Smooth muscle cell of trachea (primary cell): ENCODE measurements at places on chromosomes 3 and 15. TPM values are rescaled to one million over a fixed set of nuclear protein-coding genes. Genes with fewer than 3 reads are reported as not detected.

The TJP1 gene
- 43.8 and 61.7 TPM in 2 replicates for total RNA-seq

The DCLK3 gene
- total RNA-seq: not detected in 2 replicates

The GOLGA8R gene
- 3.6 and 3.9 TPM in 2 replicates for total RNA-seq

The MPI gene
- total RNA-seq: 55.3 and 97.9 TPM in 2 replicates

The OIP5 gene
- total RNA-seq: 1.5 and 10.0 TPM in 2 replicates

The SLC24A1 gene
- 5.3 and 8.0 TPM in 2 replicates for total RNA-seq

The SLC12A1 gene
- total RNA-seq: not detected in 2 replicates

The RAB8B gene
- 123 and 209 TPM in 2 replicates for total RNA-seq

The SCN5A gene
- 0.29 and 1.2 TPM in 2 replicates for total RNA-seq

The OR5K2 gene
- total RNA-seq: not detected in 2 replicates

The DAZL gene
- not detected in 2 replicates for total RNA-seq

The TTLL13 gene
- total RNA-seq: not detected in 2 replicates

The TGM5 gene
- total RNA-seq: not detected in 2 replicates

The CFAP44 gene
- total RNA-seq: 3.1 and 5.5 TPM in 2 replicates

The CPNE9 gene
- not detected in 2 replicates for total RNA-seq

The MYO5A gene
- total RNA-seq: 48.8 and 50.6 TPM in 2 replicates

The CCRL2 gene
- 0.29 and 0.83 TPM in 2 replicates for total RNA-seq

The DGKG gene
- total RNA-seq: 0.17 and 0.87 TPM in 2 replicates

The CD200 gene
- not detected in 2 replicates for total RNA-seq

The ITGB5 gene
- 167 and 309 TPM in 2 replicates for total RNA-seq

The ITGA11 gene
- 3.1 and 8.6 TPM in 2 replicates for total RNA-seq

The GPR62 gene
- total RNA-seq: under 0.01 TPM in 1 of 2 replicates, not detected in the other

The MESP1 gene
- total RNA-seq: 0.29 and 0.50 TPM in 2 replicates

The GOLGA8N gene
- total RNA-seq: 5.2 and 13.7 TPM in 2 replicates

The PRSS50 gene
- total RNA-seq: not detected in 2 replicates

The MFN1 gene
- 49.1 and 75.3 TPM in 2 replicates for total RNA-seq

The CP gene
- total RNA-seq: 0.33 TPM in 1 of 2 replicates, not detected in the other

The GAP43 gene
- 0.33 and 1.7 TPM in 2 replicates for total RNA-seq

The CFAP20DC gene
- total RNA-seq: 4.8 and 6.8 TPM in 2 replicates

The LINGO1 gene
- total RNA-seq: not detected in 2 replicates

The RAD18 gene
- total RNA-seq: 6.5 and 13.2 TPM in 2 replicates

The RASL12 gene
- total RNA-seq: 86.5 and 108 TPM in 2 replicates

The ZBBX gene
- not detected in 2 replicates for total RNA-seq

The MYL3 gene
- total RNA-seq: not detected in 2 replicates
